ENCODE measurements at places on chromosomes 2 and 18.
A peak's percentile ranks its signal among the peaks of the same experiment; 100 is the strongest.

DNA sequence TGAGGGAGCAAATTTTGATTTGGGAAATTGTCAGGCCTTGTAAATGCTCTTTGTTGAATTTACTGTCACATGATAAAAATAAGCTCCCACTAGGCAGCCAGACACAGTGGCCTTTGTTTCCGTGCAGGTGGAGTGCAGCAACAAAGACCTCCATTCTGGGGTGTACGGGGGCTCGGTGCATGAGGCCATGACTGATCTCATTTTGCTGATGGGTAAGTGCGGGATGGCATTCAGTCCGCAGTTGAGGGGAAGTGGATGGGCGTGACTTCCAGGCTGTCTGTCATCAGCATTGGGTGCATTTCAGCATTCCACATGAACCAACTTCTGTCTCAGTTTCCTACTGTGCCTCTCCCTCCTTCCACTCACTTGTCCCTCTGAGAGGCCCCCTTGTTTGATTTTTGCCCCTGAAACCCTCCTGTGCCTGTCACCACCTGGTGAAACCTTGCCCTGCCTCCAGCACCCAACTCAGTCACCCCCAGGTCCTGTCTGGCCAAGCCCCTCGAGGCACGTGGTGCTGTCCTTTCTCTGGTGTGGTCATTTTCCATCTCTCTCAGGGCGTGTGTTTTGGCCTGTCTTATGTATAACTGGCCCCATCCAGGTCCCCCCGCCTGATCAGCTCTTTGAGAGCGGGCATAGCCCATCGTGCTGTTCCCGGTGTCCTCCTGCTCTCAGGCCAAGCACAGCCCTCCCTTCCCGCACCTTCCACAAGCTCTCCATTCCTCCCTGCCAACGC is 16.3 kb downstream of the CNDP2 start:
- no peak for DNase-seq

DNA sequence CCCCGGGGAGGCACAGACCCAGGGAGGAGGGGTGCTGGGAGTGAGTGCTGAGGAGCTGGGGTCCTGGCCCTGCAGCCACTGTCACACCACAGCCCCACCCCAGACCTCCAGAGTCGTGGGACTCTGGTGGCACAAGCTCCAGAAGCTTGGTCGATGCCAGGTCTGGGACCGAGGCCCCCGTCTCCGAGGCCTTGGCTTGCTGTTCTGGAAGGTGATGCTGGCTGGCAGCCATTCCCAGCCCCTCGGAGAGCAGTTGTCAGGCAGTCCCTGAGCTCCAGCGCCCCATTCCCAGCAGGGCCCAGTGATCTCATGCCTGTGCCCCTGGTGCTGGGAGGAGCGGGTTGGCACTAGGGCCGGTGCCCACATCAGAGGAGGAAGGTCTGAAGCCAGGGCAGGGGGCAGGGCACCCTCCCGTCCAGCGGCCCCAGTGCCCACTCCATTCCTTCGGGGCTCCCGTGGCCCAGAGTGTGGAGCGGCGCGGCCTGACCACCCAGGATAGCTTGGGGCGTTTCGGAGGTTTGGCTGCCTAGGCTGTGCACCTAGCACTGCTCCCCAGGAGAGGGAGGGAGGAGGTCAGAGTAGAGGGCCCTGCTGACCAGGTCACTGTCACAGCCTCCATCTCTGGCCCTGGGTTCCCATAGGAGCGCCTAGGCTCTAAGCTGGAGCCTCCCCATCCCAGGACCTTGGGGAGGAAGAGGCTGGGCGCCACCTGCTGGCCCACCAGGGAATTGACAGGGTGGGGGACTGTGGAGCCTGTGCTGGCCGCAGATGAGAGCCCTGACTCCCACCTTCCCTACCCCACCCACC is 16.8 kb upstream of the ALPI start:
- DNase-seq, result peak; percentile 26

DNA sequence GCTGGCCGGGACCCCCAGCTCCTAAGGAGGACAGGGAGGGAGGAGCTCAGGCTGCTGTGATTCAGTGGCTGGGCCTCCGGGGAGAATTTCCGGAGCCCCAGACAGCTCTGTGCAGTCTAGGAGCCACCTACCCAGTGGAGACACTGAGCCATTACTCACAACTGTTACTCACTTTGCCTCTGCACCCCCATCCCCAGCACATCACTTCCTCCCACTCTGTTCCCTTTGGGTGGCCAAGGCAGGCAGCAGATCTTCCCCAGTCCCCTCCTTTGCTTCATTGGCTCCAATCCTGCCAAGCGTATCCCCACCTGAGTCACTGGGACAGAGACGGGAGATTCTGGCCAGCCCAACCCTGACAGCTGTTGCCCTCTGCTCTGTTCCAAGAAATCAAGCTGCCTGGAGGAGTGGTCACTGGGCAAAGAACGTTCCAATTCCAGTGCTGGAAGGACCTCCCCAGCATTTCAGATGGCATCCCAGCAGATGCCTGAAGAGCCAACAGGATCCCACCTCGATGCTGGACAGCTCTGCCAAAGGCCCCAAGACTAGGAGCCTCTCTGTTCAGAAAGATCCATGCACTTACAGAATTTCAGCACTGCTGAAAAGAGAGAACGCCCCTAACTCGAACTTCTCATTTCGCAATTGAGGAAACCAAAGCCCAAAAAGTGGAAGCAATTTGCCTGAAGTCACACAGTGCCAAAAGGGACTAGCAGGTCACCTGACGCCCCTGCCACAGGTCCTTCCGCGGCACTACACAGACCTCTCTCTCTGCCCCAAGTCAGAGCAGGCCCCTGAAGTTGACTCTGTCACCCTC is 68.3 kb downstream of the TNS1 start:
- no peak for DNase-seq

DNA sequence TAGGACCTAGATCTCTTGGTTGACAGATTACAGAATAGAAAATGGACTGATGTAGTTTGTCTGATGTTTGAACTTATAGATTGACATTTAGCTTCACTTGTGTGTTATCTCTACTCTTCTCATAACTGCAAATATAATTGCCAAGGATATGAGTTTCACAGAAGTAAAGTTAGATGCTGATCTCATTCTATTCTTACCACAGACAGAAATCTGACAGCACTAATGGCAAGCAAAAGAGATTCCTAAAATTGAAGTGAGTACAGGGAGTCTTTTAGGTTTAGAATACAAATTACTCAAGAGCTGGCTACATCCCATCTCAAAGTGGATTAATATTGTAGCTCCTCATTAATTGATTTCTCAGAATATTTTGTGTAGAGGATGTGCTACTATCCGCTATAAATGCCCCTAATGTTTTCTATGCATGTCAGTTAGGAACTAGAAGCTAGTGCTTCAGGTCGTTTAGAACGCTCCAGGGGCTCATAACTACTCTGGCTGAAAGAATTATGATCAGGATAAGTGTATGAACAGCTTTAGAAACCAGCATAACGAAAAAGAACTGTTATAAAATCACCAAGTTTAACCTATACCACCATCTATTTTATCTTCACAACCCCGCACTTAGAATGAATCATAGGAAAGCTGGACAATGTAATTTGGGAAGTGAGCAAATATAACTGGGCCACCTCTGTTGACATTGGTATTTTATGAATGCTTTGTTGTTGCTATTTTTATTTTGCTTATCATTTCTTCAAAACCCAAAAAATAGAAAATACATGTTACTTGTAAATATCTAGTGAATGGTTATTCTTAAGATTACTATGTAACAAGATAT is 378.8 kb upstream of the REG3G start:
- no peak for DNase-seq

GRCh38 chr2:129779783-129780182 is 199.7 kb upstream of the RAB6C start:
- DNase-seq, result no peak

DNA sequence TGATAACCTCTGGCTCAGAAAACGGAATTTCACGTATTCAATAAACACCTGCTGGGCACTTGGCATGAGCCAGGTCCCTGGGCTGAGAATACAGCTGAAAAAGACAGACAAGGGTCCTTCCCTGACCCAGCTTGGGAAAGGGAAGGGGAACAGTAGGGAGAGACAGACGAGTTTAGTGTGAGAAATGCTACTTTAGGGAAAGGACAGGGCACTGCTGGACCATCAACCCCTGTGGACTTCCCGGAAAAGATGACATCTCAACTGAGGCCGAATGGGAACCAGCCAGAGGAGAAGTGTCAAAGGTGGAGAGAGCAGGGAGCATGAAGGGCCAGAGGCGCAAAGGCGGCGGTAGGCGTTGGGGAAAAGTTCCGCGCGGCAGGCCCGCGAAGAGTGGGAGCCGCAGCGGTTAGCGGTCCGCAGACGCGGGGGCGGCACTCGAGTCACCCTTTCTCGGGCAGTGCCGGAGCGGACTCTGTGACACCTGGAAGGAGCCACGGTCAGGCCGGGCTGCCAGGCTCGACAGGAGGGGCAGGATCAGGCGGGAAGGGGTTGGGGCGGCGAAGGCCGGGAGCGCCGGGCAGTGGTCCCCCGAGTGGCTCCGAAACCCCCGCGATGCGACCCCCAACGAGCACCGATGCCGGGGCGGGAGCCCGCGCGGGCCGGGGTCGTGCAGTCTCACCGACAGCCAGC is 519 bp downstream of the TEX261 start:
- DNase-seq, result no peak

GRCh38 chr2:2333076-2333475 is 2.0 kb upstream of the MYT1L start:
- DNase-seq, result no peak

DNA sequence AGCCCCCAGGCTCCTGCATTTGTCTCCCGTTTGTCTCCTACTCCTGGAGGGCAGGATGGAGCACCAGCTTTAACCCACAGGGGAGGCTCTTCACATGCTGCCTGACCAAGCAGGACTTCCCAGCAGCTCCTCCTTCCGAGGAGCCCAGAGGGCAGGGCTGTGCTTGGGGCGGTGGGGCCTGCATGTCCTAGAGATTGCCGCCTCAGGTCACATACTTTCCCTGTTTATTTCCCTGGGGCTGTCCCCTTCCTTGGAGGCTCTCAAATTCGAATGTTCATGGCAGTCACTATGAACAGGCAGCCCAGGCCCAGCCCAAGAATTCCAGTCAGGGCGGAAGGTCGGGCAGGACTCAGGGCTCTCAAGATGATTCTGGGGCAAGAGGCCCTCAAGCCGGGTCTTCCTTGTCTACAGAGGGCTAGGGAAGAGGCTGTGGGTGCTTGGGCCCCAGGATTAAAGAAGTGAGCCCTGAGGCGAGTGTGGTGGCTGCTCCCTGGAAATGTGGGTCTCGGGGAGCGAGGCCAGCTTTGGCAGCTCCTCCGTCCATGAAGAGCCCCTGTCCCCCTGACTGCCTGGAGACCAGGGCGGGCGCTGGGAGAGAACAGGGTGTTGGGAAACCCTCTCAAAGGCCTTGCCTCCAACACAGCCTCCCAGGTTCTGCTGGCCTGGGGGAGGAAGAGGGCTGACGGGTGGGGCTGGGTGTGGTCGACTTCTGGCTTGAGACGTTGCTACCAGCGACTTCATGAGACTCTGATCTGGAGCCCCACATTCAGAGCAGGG is 48.9 kb upstream of the HPCAL1 start:
- DNase-seq, result no peak

DNA sequence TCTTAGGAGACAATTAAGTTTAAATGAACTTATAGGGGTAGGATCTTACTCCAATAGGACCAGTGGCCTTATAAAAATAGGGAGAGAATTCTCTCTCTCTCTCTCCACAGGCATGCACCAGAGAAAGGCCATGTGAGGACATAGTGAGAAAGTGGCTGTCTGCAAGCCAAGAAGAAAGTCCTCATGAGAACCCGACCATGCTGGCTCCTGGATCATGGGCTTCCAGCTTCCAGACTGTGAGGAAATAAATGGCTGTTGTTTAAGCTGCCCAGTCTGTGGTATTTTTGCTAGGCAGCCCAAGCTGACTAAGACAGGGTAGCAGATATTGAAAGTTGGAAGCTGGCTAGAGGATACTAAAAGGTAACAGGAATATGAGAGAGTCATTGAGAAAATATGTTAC is 454.0 kb downstream of the NBAS start:
- no peak for DNase-seq

- no peak for DNase-seq
Measured at GRCh38 chr2:219278655-219279150, 463 bp upstream of the DNAJB2 start.

- no peak for DNase-seq
Measured at GRCh38 chr2:7269106-7269643, 352.0 kb downstream of the RNF144A start.

DNA sequence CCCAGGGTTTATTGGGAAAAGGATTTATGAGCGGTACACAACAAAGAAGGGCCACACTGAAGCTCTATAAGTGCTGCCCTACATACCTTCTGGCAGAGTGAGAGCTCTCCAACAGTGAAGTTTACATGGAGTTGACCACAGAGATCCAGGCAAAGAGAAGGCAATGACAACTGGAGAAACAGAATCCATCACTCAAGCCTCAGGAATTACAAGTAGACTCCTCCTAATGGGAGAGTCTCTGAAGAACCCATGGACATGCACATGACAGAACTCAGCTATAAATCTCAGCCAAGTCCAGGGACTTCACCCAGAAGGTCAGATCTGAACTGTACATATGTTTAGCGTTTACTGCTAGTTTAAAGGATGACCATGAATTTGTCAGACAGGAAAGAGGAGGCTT is 164.7 kb downstream of the DNAH7 start:
- DNase-seq, result no peak

DNA sequence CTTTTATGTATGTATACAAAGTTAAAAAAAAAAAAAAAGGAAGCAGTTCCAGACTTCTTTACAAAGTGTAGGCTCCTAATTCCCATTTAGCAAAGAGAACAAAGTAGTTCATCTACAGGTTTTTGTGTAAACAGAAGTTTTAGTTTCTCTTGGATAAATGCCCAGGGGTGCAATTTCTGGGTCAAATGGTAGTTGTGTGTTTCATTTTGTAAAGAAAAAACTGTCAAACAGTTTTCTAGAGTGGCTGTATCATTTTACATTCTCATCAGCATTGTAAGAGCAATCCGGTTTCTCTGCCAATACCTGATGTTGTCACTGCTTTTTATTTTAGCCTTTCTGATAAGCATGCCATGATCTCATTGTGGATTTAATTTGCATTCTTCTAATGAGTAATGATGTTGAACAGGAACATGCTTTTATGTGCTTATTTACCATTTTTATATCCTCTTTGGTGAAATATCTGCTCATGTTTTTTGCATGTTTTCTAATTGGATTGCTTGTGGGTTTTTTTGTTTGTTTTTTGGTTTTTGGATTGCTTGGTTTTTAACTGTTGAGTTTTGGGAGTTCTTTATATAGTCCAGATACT is 16.6 kb upstream of the PSME4 start:
- no peak for DNase-seq

GRCh38 chr2:121539750-121540469 is 9.2 kb downstream of the RNU4ATAC start:
- no peak for DNase-seq

GRCh38 chr2:226169751-226170581 is 629.7 kb downstream of the IRS1 start:
- DNase-seq, result no peak
